ENCODE measurements at places on chromosomes 16 and 17. TPM values are rescaled to one million over a fixed set of nuclear protein-coding genes. Genes with fewer than 3 reads are reported as not detected.

Gene FOXL1
- polyA plus RNA-seq, result not detected

Gene HSPB9
- 0.28 TPM for polyA plus RNA-seq

Gene UNC119
- 35.0 TPM for polyA plus RNA-seq

Gene CD300H
- polyA plus RNA-seq, result not detected

Gene SLFN14
- polyA plus RNA-seq, result not detected

Gene RND2
- 0.18 TPM for polyA plus RNA-seq

Gene TCAP
- 0.07 TPM for polyA plus RNA-seq

Gene MMP2
- not detected for polyA plus RNA-seq

Gene SRP68
- 71.9 TPM for polyA plus RNA-seq

Gene C17orf107
- 1.3 TPM for polyA plus RNA-seq

Gene SYCE1L
- 1.2 TPM for polyA plus RNA-seq

Gene RAB11FIP4
- 28.4 TPM for polyA plus RNA-seq

Gene CIAPIN1
- 55.9 TPM for polyA plus RNA-seq

Gene SULT1A2
- not detected for polyA plus RNA-seq

Gene HOXB7
- 2.3 TPM for polyA plus RNA-seq

Gene MARVELD3
- polyA plus RNA-seq, result not detected

Gene SLC16A11
- 0.67 TPM for polyA plus RNA-seq

Gene FOXN1
- polyA plus RNA-seq, result not detected

Gene SNX20
- 173 TPM for polyA plus RNA-seq

Gene OTOP2
- not detected for polyA plus RNA-seq

Gene TPPP3
- not detected for polyA plus RNA-seq

Gene HCRT
- not detected for polyA plus RNA-seq

Gene SECTM1
- polyA plus RNA-seq, result 0.38 TPM

Gene RBFOX1
- not detected for polyA plus RNA-seq

Gene TEX19
- not detected for polyA plus RNA-seq

Gene COPRS
- 17.2 TPM for polyA plus RNA-seq

Gene KRT17
- not detected for polyA plus RNA-seq

Gene TBC1D3I
- polyA plus RNA-seq, result not detected

Gene SAMD14
- not detected for polyA plus RNA-seq

Gene CPD
- 11.0 TPM for polyA plus RNA-seq

Gene LRRC36
- not detected for polyA plus RNA-seq

Gene MEFV
- polyA plus RNA-seq, result not detected

Gene KRT16
- polyA plus RNA-seq, result not detected

Gene P2RX1
- not detected for polyA plus RNA-seq

Gene PIGS
- 67.1 TPM for polyA plus RNA-seq

Gene CCT6B
- 1.3 TPM for polyA plus RNA-seq

Gene GPR139
- polyA plus RNA-seq, result not detected

Gene ZNF319
- 6.0 TPM for polyA plus RNA-seq

Gene TBC1D3
- not detected for polyA plus RNA-seq

Gene CHST4
- not detected for polyA plus RNA-seq

Gene KRT34
- not detected for polyA plus RNA-seq

Gene PPP1R1B
- polyA plus RNA-seq, result not detected

Gene KRT10
- 172 TPM for polyA plus RNA-seq

Gene SPN
- 103 TPM for polyA plus RNA-seq

Gene CDH1
- polyA plus RNA-seq, result 0.41 TPM

Gene ZNF23
- polyA plus RNA-seq, result 4.0 TPM

Gene CMTM4
- polyA plus RNA-seq, result 0.18 TPM

Gene TP53TG3F
- not detected for polyA plus RNA-seq

Gene IGSF6
- 0.13 TPM for polyA plus RNA-seq

Gene CA4
- polyA plus RNA-seq, result not detected

Gene NUDT7
- polyA plus RNA-seq, result 21.6 TPM

Gene BCAR1
- not detected for polyA plus RNA-seq
